GM12892 (cell line): ENCODE measurements at places on chromosomes 7 and 10.

DNA sequence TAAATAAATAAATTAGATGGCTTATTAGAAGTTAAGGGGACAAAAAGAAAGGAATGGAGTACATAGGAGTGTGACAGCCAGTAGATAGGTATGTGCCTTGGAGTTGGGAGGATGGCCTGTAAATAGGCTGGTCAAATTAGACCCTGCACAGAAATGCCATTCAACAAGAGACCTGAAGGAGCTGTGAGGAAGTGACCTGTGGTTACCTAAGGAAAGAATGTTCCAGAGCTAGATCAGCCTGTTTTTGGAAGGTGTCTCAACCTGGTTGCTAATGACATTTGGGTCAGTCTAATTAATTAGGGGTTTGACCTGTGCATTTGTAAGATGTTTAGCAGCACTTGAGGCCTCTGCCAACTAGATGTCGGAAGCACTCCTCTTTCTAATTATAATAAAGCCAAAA lies 315.3 kb upstream of the PLXDC2 start:
- no peak for DNase-seq

- DNase-seq, result no peak
These were observed 22.9 kb upstream of the MTPAP start for GRCh38 chr10:30371954-30372353.

- no peak for DNase-seq
These were observed 88.9 kb upstream of the NEBL start for GRCh38 chr10:20986049-20986448.

- no peak for DNase-seq
These were observed 332.2 kb upstream of the MTPN start for GRCh38 chr7:136309407-136309806.

- no peak for DNase-seq
These were observed 5.4 kb downstream of the MAFK start for GRCh38 chr7:1535701-1536454.

DNA sequence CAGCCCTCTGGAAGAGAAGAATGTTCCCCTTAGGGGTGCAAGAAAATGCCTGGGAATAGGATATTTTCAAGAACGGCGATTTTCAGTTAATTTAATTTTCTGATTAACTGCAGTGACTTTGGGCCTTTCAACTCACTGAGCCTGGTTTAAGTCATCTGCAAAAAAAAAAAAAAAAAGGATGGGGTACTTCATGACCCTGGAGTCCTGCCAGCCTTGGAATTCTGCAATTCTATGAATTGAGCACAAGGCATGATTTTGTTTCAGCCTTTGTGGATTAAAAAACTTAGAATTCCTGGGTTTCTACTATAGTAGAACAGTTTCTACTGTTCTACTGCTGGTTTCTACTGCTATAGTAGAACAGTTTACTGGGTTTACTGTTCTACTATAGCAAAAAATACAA lies 58.3 kb upstream of the CALD1 start:
- DNase-seq, result no peak

DNA sequence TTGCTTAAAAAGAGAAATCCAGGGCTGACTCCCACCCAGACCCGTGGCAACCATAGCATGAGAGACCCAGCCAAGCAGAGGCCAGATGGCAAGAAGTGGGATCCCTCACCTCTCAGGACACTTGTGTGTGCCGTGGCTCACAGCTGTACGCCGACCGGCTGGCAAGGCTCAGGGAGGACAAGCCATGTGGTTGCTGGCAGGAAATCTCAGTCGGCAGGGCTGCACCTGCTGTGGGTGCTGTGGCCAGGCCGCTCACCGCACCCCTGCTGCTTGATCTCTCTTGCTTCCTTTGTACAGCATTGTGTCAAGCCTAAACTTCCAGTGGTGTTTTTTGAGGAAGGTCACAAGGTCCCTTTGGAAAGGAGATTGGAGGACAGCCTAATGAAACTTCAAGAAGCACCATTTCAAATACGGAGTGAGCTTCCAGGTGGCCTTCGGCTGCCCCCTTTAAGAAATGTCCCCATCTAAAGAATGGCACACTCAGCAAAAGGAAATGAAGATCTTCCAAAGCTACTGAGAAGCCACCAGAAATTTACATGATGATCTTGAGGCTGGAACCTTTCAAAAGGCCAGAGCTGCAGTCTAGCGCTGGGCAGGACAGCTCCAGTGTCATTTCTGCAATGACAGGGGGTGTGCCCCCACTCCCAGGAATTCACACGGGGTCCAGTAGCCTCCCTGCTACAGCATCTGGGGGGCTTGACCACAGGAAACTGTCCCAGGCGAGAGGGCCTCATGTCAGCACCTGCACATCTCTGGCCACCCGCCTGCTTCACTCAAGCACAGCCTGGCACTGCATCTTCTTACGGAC lies 409.0 kb upstream of the MGMT start:
- no peak for DNase-seq

GRCh38 chr10:132808383-132809231 lies 22.7 kb upstream of the NKX6-2 start:
- no peak for DNase-seq

GRCh38 chr10:49655099-49655498 lies 24.4 kb upstream of the C10orf53 start:
- DNase-seq, result no peak

DNA sequence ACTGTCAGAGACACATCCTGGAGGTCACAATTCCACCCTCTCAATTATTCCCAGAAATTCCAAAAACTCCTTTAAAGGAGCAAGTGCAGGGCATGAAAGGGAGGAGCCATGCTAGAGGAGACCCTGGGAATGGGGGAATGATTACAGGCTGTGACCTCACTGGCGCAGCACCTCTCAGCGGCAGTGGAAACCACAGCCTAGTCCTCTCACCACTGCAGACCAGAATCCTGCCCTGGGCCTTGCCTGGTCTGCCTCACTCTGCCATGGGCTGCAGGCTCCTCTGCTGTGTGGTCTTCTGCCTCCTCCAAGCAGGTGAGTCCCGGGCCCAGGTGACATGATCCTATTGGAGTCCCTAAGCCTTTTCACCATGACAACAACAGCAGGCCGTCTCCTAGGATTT lies 50.5 kb upstream of the PRSS58 start:
- DNase-seq, result no peak

DNA sequence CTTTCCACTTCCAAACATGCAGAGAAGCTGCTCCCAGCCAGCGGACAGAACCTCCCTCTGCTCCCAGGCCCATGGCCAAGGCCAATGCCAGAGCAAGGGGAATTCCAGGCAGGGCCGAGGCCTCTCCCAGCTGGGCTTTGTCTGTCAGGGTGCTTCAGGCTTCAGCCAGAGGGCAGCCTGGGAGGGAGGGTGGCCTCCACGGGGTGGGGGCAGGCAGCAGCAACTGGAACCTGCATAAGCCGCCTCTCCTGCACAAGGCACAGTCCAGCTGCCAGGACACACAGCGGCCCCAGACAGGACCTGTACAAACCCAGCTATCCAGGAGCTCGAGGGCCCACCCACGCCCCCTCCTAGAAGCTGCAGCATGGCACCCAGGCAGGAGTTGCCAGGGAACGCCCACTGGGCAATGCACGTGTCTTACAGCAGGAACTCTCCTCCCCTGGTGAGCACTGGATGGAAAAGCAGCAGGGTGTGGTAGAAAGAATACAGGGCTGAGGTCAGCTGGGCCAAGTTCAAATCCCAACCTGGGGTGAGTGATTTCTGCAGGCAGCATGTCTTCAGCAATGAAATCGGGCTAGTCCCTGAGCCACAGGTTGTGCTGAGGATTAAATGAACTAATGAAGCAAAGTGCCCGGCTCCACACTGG lies 7.6 kb downstream of the FAM53B start:
- DNase-seq, result no peak
